ENCODE measurements at places on chromosomes 12 and 14.

DNA sequence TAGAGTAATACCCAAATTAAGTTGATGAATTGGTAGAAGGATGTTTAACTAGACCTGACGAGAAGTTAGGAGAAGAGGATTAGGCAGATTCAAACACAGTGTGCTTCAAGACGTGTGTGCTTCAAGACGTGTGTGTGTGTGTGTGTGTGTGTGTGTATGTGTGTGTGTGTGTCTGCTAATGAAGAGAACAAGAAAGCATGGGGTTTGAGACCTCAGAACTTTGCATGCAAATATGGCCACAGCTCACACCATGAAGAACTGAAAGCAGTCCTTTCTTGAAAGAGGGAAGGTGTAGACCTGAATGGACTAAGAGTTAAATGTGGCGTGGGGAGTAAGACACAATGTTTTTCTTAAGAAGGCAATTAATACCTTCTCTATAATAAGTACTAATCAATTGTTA lies 32.5 kb upstream of the SSPN start:
- no peak for DNase-seq

DNA sequence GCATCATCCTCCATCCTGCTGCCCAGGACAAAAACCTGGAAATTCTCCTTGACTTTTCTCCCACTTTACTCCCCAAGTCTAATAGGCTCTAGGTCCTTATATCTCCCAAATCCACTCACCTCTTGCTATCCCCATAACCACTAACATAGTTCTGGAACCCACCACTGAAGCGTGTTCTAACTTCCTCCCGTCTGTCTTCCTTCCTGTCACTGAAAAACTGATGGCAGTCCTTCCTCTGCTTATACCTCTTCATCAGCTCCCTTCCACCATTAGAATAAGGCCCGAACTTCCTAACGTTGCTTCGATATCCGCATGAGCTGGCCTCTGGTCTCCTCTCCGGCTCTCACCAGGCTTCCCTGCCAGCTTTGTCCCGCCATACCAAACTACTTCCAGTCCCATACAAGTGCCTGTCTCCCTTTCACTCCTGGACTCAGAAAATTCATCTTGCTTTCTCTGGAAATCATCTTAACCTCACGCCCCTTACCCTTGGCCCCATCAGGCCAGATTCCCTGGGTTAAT lies 63.0 kb upstream of the BCL2L14 start:
- DNase-seq = no peak

GRCh38 chr12:52871291-52872039 lies 22.7 kb upstream of the KRT78 start:
- DNase-seq = no peak

DNA sequence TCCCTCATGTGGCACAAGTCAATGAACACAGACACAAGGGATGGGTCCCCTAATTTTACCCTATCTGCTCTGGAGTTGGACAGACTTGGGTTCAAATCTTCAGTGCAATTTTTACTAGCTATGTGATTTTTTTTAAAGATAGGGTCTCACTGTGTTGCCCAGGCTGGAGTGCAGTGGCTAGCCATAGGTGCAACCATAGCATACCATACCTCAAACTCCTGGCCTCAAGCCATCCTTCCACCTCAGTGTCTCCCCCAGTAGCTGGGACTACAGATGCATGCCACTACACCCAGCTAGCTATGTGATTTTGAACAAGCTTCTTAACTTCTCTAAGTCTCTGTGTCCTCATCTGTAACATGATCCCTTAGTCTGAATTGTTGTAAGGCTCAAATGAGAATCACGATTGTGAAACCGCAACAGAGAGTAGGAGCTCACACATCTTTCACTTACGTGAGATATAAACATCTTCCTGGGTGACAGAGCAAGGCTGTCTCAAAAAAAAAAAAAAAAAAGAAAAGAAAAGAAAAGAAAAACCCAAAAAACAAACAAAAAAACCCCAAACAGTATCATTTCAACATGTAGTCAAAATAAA lies 4.7 kb downstream of the CALCOCO1 start:
- DNase-seq = no peak

DNA sequence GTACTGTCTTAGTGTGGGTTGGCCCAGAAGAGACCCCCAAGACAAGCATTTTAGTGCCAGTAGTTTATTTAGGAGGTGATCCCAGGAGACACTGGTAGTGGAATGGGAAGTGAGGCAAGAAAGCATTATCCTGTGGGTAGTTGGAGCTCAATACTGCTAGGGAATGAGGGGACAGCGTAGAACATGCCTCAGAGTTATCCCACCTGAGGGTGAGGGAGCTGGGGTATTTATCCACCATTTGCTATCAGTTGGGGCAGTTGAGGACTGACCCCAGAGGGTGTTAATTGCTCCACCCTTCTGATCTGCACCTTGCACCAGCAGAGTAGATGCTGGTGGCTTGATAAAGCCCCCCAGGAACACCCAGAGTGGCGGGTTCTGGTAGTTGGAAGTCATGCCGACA lies 37.9 kb downstream of the RHOF start:
- no peak for DNase-seq

DNA sequence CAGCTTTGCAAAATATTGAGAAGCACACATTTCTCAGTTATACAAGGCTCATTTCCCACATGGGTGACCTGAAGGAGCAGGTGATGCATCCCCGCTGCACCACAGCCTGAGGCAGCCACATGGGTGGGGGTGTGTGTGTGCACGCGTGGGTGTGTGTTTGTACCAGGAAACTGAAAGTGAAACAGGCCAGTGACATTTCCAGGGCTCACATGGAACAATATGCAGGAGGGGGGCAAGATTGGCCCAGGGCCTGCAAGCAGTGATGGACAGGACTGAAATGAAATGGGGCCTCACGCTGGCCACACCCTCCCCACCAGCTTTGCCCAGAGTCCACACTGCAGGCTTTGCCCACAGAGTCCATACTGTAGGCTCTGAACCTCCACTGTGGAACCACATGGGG lies 154.2 kb upstream of the PARP11 start:
- DNase-seq = no peak

- DNase-seq = no peak
Observed at GRCh38 chr12:1353451-1353850, 240.9 kb downstream of the FBXL14 start.

- DNase-seq = no peak
Observed at GRCh38 chr14:74882103-74882920, 596 bp downstream of the DLST start.

DNA sequence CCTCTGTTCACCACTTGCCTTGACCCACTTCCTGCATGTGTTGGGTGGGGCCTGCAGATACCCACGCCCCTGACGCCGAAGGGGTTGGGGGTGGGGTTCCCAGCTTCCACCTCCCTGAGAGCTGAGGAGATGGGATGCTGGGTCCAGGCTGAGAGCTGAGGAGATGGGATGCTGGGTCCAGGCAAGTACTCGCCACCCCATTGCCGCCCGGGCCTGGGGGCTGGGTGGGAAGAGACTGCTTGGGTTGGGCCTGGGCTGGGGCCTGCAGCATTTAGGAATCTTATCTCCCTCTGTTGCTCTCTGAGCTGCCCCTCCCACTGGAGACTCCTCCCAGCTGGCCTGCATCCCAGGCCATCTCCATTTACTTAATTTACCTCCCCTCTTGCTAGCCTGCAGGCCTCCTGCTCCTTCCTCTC lies 17.4 kb downstream of the TEAD4 start:
- DNase-seq = no peak
